Natural killer cell (primary cell): ENCODE measurements at places on chromosomes 11 and 22. TPM values are rescaled to one million over a fixed set of nuclear protein-coding genes. Genes with fewer than 3 reads are reported as not detected.
A peak's percentile ranks its signal among the peaks of the same experiment; 100 is the strongest.

OR2D3 gene
- not detected for total RNA-seq

LRRC32 gene
- total RNA-seq, result 0.14 TPM

C22orf42 gene
- total RNA-seq, result not detected

PACSIN3 gene
- total RNA-seq, result 1.3 TPM

DNA sequence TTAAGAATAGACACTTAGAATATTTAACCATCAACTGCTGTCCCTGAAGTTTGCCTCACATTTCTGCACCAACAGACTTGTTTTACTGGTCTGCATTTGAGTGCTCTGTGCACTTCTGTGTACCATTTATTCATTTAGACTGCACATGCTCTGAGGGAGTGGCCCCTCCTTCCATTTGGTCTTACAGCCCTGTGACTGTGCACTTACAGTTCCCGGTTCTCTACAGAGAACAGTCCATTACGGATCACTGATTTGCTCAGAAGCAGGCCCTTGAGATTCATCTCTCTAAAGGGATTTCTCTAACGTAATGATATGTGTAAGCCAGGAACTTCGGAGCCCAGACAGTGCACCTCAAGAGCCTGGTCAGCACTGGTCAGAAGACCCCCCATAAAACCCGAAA, 247.3 kb upstream of the BLID start:
- H3K36me3 ChIP-seq, result no peaks in the 10 kb centered on the region
- H3K4me3 ChIP-seq, result no peak overlapping the region
- DNase-seq, result no peak
- no peak overlapping the region for H3K27ac ChIP-seq
- no peaks in the 10 kb centered on the region for H3K27me3 ChIP-seq

DNA sequence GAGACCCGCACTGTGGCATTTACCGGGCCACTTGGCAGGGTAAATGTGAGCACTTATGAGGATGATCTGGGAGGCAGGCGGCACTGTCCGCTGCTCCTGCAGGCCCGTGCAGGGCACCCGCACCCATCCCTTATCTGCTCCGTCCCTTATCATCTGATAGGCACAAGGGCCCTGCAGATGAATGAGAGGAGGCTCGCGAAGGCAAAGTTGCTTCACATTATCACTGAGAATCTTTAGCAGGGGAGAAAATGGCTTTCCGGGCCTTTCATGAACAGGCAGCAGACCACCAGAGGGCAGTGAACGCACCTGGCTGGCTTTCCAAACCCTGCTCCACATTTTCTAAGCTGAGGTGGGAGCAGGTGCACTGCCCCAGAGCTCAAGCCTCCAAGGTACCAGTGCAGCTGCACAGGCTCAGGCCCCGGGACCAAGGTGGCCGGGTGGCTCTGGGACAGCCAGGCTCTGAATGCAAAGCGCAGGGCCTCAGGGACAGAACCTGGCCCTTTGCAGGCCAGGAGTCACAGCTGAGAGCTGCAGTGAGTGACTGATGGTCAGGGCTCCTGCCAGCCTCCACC, 165.6 kb downstream of the SHANK2 start:
- no peak overlapping the region for H3K27ac ChIP-seq
- DNase-seq, result no peak
- H3K4me1 ChIP-seq, result no peaks in the 10 kb centered on the region
- H3K4me3 ChIP-seq, result no peak overlapping the region

GRCh38 chr11:117834838-117835443, 10.4 kb upstream of the FXYD2 start:
- DNase-seq, result no peak
- H3K4me3 ChIP-seq, result no peak overlapping the region
- no peaks in the 10 kb centered on the region for H3K36me3 ChIP-seq
- peaks cover 38% of the 10 kb centered on the region for H3K4me1 ChIP-seq
- no peak overlapping the region for H3K27ac ChIP-seq

DNA sequence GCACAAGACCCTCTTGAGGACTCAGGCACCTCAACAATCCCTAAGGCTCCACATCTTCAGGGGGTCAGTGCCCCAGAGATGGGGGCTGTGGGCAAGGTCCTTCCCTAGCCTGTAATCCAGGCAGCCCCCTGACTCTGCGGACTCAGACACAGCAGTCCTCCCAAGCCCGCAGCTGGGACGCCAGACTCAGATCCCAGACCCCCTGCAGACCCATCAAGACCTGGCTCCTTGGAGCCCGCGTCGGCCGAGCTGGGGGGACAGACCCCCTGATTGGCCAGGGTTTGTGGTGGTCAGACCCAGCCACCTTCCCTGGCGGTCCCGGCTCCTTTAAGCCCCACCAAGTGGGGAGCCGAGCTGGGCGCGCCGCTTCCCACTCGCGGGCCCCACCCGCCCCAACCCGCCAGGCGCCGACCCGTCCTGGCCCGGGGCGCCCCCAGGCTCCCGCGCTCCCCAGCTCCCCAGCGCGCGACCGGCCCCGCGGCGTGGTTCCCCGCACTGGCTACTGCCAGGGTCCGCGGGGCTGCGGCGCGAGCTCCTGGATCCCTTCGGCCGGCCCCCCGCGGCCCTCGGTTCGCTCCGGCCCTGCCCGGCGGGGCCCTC, 458 bp downstream of the OSBPL5 start:
- H3K4me3 ChIP-seq, result peak overlapping the region; percentile 91
- peaks cover 73% of the 10 kb centered on the region for H3K4me1 ChIP-seq
- peaks cover 3% of the 10 kb centered on the region for H3K27me3 ChIP-seq
- H3K36me3 ChIP-seq, result peaks cover 3% of the 10 kb centered on the region
- DNase-seq, result peak; percentile 28

- H3K27me3 ChIP-seq, result no peaks in the 10 kb centered on the region
- DNase-seq, result no peak
- H3K27ac ChIP-seq, result no peak overlapping the region
- no peaks in the 10 kb centered on the region for H3K36me3 ChIP-seq
- H3K4me3 ChIP-seq, result no peak overlapping the region
Measured at GRCh38 chr11:130163346-130164220, 4.0 kb downstream of the ST14 start.

- no peaks in the 10 kb centered on the region for H3K27me3 ChIP-seq
- H3K27ac ChIP-seq, result no peak overlapping the region
- H3K4me3 ChIP-seq, result no peak overlapping the region
- H3K4me1 ChIP-seq, result no peaks in the 10 kb centered on the region
- DNase-seq, result no peak
Measured at GRCh38 chr11:103147627-103148026, 38.4 kb downstream of the DYNC2H1 start.

DNA sequence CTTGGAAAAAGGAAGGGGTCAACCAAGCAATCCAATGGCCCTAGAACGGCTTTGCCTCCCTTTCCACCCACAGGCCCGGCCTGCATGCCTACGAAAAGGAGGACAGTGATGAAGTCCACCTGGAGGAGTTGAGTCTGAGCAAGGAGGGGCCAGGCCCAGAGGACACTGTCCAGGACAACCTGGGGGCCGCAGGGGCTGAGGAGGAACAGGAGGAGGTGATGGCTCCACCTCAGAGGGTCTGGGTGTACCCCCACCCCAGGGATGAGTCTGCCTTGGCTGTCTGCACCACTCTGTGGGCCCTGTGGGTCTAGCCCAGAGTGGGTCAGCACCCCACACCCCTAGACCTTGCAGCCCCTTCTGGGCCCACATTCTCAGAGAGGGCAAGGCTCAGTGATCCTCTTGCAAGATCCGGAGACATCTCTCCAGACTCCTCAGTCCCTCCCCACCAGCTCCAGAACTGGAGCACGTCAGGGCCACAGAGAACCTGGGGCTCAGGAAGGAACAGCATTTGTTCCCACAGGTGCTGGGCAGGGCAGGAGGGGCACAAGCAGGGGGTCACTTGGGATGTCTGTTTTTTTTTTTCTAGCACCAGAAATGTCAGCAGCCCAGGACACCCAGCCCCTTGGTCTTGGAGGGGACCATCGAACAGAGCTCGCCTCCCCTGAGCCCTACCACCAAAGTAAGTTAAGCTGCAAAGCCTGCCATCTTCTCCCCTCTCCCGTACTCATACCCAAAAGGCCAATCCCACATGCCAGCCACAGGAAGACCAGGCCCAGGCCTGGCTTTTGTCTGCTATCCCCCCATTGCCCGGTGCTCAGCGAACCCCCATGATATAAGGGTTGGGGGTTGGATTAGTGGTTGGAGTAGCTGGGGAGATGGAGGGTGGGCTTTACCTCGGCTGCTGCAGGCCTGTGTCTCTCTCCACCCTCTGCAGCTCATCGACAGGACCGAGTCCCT, 8.1 kb downstream of the PRR33 start:
- H3K4me3 ChIP-seq, result no peak overlapping the region
- peaks cover 61% of the 10 kb centered on the region for H3K36me3 ChIP-seq
- no peaks in the 10 kb centered on the region for H3K27me3 ChIP-seq
- DNase-seq, result peak; percentile 15

DNA sequence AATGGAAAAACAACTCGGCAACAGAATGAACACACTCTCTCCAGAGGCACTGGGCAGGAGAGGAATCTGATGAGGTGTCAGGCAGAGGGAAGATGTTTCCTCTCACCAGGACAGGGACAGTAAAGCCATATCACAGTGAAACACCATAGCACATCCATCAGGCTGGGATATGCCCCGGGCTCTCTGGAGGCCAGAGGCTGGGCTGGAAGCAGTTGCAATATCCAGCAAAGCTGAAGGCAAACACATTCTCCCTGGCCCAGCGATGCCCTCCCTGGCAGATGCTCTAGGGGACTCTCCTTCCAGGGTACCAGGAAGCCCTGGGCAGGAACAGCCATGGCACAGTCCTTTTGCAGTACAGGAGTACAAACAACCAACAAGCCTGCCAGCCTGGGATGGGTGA, 11.1 kb downstream of the RSPH14 start:
- H3K27me3 ChIP-seq, result no peaks in the 10 kb centered on the region
- DNase-seq, result no peak
- no peak overlapping the region for H3K4me3 ChIP-seq
- no peaks in the 10 kb centered on the region for H3K36me3 ChIP-seq

- H3K27ac ChIP-seq, result no peak overlapping the region
- no peak overlapping the region for H3K4me3 ChIP-seq
- no peaks in the 10 kb centered on the region for H3K4me1 ChIP-seq
- no peaks in the 10 kb centered on the region for H3K36me3 ChIP-seq
Measured at GRCh38 chr11:70630816-70631623, 232.7 kb downstream of the CTTN start.
